ENCODE measurements at places on chromosomes 11 and 22.

- DNase-seq: no peak
Observed at GRCh38 chr11:2432628-2433071, 11.7 kb downstream of the TRPM5 start.

- DNase-seq: no peak
Observed at GRCh38 chr11:64019106-64020037, 16.4 kb upstream of the FLRT1 start.

DNA sequence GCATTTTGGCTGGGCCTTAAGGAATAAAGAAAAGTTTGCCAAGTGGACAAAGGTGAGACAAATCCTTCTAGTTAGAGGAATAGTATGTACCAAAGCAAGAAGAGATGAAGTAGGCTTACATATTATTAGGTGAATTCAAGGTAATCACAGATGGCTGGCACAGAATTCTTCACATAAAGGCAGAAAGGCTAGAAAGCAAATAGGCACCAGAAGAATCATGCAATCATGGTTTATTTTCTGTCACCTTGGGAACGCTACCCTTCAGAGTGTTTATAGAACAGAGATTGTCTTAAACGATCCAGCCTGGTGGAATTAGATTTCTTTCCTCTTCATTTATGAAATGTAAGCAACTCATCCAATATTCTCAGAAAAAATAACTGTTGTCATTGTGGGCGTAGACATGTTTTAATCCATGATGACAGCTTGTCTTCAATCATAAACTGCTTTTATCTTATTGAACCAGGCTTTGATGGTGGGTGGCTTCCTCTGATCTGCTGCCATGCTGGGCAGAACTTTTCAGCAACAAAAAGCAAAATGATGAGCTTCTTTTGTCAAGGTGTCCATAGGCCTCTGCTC is 49.0 kb upstream of the CSNK2A3 start:
- DNase-seq: no peak

GRCh38 chr22:20246368-20247009 is 21.6 kb downstream of the RTN4R start:
- no peak for DNase-seq

DNA sequence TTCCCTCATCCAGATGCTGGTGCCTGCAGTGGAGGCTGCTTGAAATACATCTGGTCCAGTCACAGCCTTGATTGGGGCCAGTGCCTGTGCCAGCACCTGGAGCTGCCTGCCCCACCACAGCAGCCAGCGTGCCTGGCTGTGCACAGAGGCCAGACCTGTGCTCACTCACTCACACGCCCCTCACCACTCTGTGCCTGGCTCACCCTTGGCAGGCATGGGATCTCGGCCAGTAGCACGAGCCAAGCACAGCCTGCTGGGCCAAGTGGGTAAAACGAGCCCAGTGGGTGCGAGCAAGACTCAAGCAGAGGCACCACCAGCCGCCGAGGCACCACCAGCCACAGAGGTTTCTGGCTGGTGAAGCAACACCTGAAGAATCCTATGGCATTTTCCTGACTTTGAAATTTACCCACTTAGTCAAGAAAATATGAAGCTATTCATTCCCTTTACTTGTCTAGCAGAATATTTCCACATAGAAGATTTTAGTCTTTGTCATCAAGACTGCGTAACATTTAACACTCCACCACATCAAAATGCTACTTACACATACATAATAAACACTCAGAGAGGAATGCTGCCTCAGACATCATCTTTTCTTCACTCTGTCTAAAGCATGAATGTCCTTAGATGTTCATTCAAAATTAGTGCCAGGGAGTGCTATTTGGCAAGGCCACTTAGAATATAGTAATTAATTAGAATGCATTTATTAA is 424.3 kb upstream of the FAT3 start:
- no peak for DNase-seq

GRCh38 chr11:119077839-119078238 is 6.8 kb upstream of the HMBS start:
- no peak for DNase-seq

DNA sequence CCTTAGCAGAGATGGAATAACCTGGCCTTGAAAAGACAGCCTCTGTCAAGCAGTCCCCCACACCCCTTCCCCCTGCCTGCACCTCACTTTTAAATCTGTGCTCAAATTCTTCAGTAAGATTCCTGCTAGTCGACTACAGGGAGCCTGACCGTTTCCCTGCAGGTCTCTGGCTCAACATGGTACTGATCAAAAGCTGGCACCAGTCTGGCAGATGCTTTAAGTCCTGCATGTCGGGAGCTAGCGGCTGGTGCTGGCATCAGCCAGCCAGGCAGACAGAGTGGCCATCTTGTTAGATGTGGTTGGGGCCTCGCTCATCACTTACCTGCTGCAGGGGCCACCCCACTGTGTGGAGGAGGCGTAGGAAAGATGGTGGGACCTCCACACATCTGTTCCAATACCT is 204.4 kb upstream of the SORL1-AS1 start:
- no peak for DNase-seq

- no peak for DNase-seq
Observed at GRCh38 chr22:20591660-20592310, 84.4 kb downstream of the MED15 start.

- DNase-seq: no peak
Observed at GRCh38 chr11:63805844-63806415, 7.3 kb upstream of the SPINDOC start.

DNA sequence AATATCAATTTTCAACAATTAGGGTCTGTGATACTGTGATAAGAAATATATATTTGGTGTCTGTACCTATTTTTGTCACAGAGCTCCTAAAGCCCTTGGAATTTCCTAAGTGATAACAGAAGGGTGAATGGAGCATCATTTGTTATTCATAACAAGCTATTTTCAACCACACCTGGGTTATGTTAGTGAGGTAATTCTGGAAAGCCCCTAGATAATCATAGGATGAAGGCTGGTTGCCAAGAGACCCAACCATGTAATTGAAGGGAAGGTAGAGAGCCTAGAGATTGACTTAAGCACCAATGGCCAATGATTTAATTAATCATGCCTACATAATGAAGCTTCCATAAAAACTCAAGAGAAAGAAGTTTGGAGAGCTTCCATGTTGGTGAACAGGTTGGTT is 109.4 kb downstream of the KIF18A start:
- DNase-seq: no peak

GRCh38 chr11:27558401-27558800 is 51.8 kb upstream of the LIN7C start:
- DNase-seq: no peak

GRCh38 chr11:122690801-122691548 is 35.5 kb downstream of the UBASH3B start:
- DNase-seq: no peak

DNA sequence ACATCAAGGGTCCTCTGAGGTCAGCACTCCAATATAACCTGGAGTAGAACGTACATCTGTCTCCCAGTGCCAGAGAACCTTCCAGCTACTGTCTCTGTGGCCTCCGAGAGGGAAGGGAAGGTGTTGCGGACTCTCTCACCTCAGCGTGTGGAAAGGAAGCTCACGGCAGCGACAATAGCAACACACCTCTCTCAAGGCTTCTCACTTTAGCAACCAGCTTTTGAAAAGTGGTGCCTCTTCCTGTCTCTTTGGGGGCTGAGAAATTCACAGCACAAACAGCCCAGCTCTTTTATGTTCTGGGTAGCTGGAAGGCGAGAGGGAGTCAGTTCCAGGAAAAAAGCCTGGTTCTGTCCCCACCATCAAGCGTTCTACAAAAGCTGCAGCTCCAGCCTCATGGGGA is 156.9 kb upstream of the TBCEL start:
- no peak for DNase-seq

DNA sequence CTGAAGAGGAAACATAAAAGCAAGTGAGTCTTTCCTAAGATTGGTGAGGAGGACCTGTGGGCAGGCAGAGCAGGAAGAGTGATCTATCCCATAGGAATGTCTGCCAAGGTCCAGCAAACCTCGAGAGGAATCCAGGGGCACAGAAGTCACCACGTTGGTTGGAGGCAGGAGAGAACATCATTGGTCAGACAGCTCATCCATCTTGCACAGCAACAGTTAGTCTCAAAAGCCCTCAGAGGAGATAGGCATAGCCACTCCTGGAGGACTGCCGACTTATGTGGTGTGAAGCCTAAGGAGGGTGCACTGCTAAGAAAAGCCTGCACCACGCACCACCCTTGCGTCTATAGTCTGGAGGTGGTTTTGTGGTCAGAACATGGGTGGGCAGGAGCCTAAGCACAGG is 109.1 kb downstream of the RASSF10 start:
- peak; percentile 63 for DNase-seq

DNA sequence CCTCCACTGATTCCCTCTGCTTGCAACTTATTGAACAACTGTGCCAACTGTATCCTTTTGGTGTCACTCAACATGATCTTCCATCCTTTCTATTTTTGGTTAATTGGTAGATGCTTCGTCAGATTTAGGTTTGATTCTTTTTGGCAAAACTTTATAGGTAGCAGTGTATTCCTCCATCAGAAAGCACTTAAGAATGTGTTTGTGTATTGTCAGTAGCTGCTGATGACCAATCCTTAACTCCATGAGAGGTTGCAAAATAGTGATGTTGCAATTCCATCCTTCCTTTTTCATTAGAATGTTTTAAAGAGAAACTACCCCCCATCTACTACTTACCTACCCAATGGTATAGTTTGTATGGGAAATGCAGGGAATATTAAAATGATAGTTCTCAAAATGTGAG is 22.1 kb downstream of the FAM76B start:
- DNase-seq: no peak

DNA sequence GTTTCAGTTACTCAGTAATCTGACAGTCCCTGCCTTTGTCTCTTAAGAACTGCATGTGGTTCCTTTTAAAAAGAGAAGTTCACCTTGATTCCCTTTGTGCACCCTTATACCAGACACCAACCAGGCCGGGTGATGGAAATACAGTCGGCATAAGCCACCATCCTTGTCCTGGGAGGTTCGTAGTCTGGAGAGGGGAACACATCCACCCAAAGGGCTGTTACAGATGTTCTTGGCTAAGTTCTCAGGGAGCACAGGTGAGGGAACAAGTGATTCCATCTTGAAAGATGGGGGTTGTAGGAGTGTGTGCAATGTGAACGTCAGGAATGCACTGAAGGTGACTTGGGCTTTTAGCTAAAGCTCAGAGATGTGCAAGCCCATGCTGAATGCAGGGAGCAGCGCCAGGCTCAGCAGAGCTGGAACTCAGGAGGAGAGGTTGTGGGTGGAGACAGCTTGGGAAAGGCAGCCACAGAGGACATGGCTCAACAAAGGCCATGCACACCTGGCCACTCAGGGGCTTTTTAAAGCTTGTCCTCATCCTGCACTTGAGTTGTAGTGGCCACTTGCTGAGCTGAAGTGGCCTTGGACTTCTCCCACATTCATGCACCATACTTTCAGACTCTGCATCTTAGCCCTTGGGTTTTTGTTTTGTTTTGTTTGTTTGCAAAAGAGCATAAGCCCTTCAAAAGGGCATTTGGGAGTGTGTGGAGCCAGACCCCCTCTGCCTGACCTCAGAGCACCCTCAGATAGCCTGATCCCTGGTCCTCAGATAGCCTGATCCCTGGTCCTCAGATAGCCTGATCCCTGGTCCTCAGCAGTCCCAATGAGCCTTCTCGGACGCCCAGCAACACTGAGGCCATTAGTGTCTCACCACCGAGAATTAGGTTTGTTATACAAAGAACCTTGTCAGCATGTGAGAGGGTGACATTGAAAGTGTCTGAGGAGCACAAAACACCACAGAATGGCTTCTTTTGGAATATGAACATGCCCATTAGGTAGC is 12.7 kb upstream of the TMA7B start:
- no peak for DNase-seq

- peak; percentile 55 for DNase-seq
Observed at GRCh38 chr11:20131788-20132666, 28.2 kb downstream of the DBX1 start.

- DNase-seq: no peak
Observed at GRCh38 chr22:17777005-17777716, 2.9 kb upstream of the BID start.
